GM12892 (cell line): ENCODE measurements at places on chromosomes 16 and 17.

DNA sequence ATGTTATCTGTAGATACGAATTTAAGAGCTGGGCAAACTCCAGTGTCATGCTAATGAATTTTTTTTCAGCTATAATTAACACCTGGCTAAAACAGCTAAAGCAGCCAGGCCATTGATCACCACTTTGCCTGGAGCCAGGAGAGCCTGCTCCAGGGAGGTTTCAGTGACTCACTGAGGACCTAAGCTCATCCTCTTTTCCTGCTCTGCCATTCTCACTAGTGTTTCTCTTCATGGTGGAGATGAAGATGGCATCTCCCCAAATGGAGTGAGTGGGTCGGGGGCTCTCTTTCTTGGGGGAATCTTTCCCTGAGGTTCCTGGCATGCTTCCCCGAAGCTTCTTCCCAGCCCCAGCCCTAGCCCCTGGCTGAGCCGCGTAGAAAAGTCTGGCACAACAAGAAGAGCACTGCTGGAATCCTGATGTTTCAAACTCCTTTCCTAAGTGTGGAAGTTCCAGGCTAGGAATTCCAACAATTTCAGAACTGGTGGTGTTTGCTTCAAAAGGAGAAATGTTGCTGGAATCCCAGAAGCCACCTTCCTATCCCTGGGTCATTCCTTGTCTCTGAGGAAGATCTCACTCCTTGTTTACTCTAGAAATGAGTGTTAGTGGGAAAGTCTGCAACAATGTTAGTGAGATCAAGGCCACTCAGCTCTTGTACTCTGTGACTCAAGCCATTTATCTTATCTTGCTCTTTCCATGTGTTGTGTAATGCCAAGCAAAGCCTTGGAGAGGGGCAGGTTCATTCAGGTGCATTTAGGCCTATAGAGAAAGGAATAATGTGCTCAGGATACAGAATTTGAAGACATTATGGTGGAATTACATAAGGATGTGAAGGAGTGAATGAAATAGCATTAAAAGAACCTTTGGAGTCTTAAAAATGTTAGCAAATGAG is 26.0 kb upstream of the B4GALNT2 start:
- DNase-seq, result no peak

GRCh38 chr16:52545222-52545897 is 1.6 kb downstream of the TOX3 start:
- DNase-seq, result no peak

- DNase-seq, result no peak
Observed at GRCh38 chr16:7509963-7510601, 177.4 kb downstream of the RBFOX1 start.

DNA sequence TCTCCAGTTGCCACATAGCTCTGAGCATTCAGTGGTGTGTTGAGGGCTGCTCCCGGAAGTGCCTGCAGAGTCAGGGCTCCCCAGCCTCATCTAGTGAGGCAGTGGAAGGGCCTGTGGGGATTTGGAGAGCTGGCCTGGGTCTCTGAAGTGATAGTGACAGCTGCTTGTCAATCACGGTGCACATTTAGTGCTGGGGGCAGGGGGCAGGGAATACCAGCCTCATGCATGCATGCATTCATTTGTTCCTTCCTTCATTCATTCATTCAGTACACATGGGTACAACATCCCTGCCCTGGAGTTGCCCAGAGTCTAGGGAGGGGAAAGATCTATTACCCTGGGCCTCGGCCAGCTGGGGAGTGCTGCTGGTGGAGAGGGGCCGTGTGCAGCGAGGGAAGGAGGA is 11.3 kb upstream of the STH start:
- no peak for DNase-seq

DNA sequence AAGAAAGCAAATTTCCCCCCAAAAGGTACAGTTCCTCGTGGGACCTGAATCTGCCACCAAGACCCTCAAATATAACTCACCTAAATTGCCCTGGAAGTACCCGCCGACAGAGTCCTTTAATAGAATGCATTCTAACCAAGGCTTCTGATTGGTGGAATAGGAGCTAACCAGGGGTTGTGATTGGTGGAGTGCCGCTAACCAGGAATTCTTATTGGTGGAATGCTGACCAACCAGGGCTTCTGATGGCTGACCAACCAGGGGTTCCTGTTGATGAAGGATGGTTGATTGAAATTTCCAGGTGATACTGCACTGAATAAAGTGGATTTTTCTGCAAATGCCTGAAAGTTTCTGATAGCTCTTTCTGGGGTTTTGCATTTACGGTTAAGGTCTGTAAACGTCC is 6.5 kb downstream of the TFAP4 start:
- no peak for DNase-seq

DNA sequence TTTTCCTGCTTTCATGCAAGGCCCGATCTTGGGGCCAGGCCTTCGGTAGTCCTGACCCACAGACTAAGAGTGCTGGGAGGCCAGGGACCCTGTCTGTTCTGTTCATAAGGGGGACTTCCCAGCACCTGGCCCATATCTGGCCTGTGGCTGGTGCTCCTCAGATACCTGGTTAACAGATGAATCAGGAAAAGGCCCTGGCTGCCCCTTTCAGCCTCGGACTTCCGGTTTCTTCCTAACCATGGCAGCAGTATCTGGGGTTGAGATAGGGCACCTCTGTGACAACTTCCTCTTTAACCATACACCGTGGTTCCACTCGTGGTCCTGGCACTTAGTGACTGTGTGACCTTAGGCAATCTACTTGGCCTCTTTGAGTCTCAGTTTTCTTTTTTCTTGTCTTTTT is 18.4 kb downstream of the PLCG2 start:
- DNase-seq, result no peak

- no peak for DNase-seq
Observed at GRCh38 chr17:47207143-47208067, 1.7 kb upstream of the MYL4 start.
